ENCODE measurements at places on chromosomes 11 and 22. TPM values are rescaled to one million over a fixed set of nuclear protein-coding genes. Genes with fewer than 3 reads are reported as not detected.

GRCh38 chr11:112165049-112165448 is 1.2 kb upstream of the IL18 start:
- H3K27ac ChIP-seq: no peak overlapping the region
- no peaks in the 10 kb centered on the region for H3K4me1 ChIP-seq
- H3K4me3 ChIP-seq: no peak overlapping the region
- H3K27me3 ChIP-seq: no peaks in the 10 kb centered on the region
- no peaks in the 10 kb centered on the region for H3K36me3 ChIP-seq

NLRP14 gene
- not detected for total RNA-seq

LSP1 gene
- 112 TPM for total RNA-seq

DNA sequence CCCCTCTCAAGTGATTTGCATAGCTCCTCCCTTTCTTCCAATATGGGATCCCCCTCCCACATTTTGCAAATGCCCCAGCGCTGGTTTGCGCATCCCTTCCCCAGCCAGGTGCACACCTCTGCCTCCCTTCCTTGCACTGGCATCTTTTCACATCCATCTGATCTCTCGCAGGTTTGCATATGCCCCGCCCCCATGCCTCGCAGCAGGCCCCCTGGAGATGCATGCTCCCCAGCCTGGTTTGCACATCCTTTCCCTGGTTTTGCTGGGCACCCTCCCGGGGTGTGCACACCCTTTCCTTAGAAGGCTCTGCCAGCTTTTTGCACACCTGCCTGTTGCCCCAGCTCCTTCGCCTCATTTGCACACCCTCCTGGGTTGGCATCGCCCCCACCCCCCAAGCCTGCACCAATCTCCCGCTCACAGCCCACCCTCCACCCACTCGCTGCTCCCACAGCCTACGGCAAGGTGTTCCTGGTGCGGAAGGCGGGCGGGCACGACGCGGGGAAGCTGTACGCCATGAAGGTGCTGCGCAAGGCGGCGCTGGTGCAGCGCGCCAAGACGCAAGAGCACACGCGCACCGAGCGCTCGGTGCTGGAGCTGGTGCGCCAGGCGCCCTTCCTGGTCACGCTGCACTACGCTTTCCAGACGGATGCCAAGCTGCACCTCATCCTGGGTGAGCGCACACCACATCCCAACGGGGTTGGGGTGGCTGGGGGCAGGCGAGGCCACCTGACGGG is 917 bp downstream of the RPS6KA4 start:
- H3K27me3 ChIP-seq: no peaks in the 10 kb centered on the region
- H3K27ac ChIP-seq: no peak overlapping the region
- H3K4me1 ChIP-seq: peaks cover 20% of the 10 kb centered on the region
- no peaks in the 10 kb centered on the region for H3K36me3 ChIP-seq
- peak overlapping the region; percentile 51 for H3K4me3 ChIP-seq

GRCh38 chr11:131816051-131816450 is 445.6 kb downstream of the NTM start:
- no peak overlapping the region for H3K4me3 ChIP-seq
- no peaks in the 10 kb centered on the region for H3K27me3 ChIP-seq
- DNase-seq: no peak
- H3K27ac ChIP-seq: no peak overlapping the region

DNA sequence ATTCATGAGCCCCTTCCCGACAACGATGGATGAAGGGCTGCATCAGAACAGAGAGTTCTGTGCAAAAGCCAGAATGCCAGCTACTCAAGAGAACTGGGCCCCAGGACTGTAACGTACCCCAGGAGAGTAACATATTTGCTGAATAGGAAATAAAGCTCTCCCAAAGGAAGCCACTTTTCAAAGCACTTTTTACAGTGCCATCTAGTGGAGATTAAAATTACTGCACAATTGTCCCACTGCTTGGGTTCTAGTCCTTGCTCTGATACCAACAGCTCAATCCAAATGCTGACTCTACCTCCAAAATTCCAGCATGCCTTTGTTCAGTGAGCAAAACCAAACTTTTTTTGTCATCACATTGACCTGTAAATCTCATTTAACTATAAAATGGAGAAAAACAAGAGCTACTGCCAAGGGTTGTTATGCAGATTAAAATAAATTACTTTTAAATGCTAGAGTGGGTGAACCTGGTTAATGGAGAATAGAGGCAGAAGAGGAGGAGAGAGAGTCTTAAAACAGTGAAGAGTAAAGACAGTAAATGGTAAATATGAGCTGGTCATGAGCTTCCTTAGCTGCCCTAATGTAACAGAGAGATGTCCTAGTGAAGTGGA is 87.6 kb upstream of the FSHB start:
- H3K4me1 ChIP-seq: no peaks in the 10 kb centered on the region
- DNase-seq: no peak
- no peaks in the 10 kb centered on the region for H3K27me3 ChIP-seq
- H3K36me3 ChIP-seq: no peaks in the 10 kb centered on the region

DNA sequence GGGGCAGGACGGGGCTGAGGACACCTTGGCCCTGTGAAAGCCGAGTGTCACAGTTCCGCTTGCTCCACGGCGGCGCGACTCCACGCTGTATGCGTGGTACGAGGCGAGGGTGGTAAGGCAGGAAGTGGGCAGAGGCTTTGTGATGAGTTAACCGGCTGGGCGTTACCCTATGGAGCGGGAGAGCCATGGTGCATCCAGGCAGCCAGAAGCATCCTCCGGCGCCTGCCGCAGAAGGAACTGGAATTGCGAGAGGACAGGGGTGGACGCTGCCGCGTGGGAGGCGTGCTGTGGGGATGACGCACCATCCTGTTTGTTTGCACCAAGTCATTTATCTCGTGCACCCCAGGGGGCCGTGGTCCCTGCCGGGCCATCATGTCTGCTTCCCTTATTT is 643.9 kb downstream of the BRD1 start:
- H3K4me3 ChIP-seq: no peak overlapping the region
- no peaks in the 10 kb centered on the region for H3K27me3 ChIP-seq
- no peak overlapping the region for H3K27ac ChIP-seq
- no peaks in the 10 kb centered on the region for H3K4me1 ChIP-seq

HEPHL1 gene
- total RNA-seq: not detected

RASSF10 gene
- not detected for total RNA-seq

- no peak overlapping the region for H3K4me3 ChIP-seq
- H3K27ac ChIP-seq: no peak overlapping the region
- H3K27me3 ChIP-seq: no peaks in the 10 kb centered on the region
- no peaks in the 10 kb centered on the region for H3K36me3 ChIP-seq
Observed at GRCh38 chr22:27114186-27114585, 456.8 kb downstream of the MIAT start.

MIOX gene
- not detected for total RNA-seq

Measured in uterus (tissue), 4 donors.